ENCODE measurements at places on chromosomes 7 and 10.
A peak's percentile ranks its signal among the peaks of the same experiment; 100 is the strongest.

GRCh38 chr10:5685764-5686240 lies 1.2 kb downstream of the TASOR2 start:
- H3K4me3 ChIP-seq = peak overlapping the region; percentile 91
- H3K36me3 ChIP-seq = peaks cover 49% of the 10 kb centered on the region
- no peaks in the 10 kb centered on the region for H3K27me3 ChIP-seq
- peak overlapping the region; percentile 97 for H3K27ac ChIP-seq
- H3K4me1 ChIP-seq = peaks cover 66% of the 10 kb centered on the region

- H3K27me3 ChIP-seq = no peaks in the 10 kb centered on the region
- DNase-seq = no peak
- H3K27ac ChIP-seq = peak overlapping the region; percentile 55
- H3K4me3 ChIP-seq = peak overlapping the region; percentile 10
- peaks cover 67% of the 10 kb centered on the region for H3K4me1 ChIP-seq
Observed at GRCh38 chr10:69093933-69094332, 6.0 kb downstream of the SRGN start.

DNA sequence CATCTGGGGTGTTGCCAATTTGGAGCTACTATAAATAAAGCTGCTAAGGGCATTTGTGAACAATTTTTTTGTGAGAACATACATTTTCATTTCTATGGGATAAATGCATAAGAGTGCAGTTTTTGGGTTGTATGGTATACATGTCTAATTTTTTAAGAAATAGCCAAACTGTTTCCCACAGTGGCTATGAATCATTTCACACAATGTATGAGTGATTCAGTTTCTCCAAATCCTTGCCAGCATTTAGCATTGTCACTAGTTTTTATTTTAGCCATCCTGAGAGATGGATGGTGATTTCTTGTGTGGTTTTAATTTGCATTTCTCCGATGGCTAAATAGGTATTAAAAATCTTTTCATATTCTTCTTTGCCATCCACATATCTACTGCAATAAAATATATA lies 105.3 kb downstream of the AMPH start:
- no peak overlapping the region for H3K4me3 ChIP-seq
- H3K27me3 ChIP-seq = no peaks in the 10 kb centered on the region
- H3K36me3 ChIP-seq = no peaks in the 10 kb centered on the region
- DNase-seq = no peak

- no peaks in the 10 kb centered on the region for H3K36me3 ChIP-seq
- DNase-seq = no peak
- H3K4me3 ChIP-seq = no peak overlapping the region
- no peak overlapping the region for H3K27ac ChIP-seq
- peaks cover 28% of the 10 kb centered on the region for H3K27me3 ChIP-seq
Observed at GRCh38 chr10:132814469-132814856, 28.5 kb upstream of the NKX6-2 start.

DNA sequence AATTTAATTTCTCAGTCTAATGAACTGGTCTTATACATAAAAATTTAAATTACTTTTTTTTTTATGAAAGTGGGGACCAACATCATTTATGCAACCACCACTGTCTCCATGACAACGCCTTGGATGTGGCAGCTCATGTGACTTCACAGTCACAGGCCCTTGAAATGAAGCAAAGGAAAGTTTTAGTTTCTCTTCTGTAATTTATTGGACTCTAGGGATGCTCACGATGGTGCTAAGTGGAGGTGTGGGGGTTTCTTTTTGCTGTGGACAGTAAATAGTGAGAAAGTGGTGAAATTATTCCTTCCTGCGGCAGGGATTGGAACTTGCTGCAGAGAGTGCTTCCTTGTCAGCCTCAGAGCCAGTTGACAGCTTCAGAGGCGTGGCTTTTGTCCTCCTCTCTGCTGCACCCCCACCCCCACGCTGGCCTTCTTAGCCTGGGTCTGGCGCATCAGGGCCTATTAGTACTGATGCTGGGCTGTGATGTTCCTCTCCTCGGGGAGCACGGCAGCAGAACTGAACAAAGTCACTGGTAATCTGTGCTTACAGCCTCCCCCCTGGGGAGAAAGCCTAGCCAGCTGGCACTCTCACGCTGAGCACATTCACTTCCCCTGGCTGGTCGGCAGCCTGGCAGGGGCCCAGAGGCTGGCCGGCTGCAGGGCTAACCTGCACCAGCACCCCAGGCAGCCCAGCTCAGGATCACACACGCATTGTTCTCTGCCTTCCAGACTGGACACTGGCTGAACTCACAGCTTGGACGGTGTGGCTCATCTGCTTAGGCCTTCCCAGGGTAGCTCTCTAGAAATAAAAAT lies 517.5 kb upstream of the GALNT17 start:
- no peaks in the 10 kb centered on the region for H3K27me3 ChIP-seq
- H3K36me3 ChIP-seq = no peaks in the 10 kb centered on the region
- no peak overlapping the region for H3K27ac ChIP-seq
- H3K4me1 ChIP-seq = no peaks in the 10 kb centered on the region
- DNase-seq = no peak
- no peak overlapping the region for H3K4me3 ChIP-seq

DNA sequence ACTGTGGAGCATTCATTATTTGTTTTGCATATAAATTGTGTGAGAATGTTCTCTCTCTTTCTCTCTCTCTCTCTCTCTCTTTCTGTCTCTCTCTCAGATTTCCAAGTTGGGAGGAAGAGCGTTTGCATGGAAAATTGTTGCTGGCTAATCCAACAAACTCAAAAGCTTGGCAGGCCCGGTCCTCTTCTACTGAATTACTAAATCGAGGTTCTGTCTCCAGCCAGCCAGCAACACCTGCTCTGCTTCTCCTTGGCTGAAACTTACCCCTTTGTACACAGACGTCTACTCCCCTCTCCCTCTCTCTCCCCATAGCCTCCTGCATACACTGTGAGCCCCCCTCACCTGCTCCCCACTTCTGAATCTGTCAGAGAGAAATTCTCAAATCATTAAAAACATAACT lies 996.4 kb upstream of the AUTS2 start:
- H3K27ac ChIP-seq = no peak overlapping the region
- no peak overlapping the region for H3K4me3 ChIP-seq
- DNase-seq = no peak
- H3K27me3 ChIP-seq = no peaks in the 10 kb centered on the region
- H3K4me1 ChIP-seq = no peaks in the 10 kb centered on the region
- H3K36me3 ChIP-seq = no peaks in the 10 kb centered on the region

DNA sequence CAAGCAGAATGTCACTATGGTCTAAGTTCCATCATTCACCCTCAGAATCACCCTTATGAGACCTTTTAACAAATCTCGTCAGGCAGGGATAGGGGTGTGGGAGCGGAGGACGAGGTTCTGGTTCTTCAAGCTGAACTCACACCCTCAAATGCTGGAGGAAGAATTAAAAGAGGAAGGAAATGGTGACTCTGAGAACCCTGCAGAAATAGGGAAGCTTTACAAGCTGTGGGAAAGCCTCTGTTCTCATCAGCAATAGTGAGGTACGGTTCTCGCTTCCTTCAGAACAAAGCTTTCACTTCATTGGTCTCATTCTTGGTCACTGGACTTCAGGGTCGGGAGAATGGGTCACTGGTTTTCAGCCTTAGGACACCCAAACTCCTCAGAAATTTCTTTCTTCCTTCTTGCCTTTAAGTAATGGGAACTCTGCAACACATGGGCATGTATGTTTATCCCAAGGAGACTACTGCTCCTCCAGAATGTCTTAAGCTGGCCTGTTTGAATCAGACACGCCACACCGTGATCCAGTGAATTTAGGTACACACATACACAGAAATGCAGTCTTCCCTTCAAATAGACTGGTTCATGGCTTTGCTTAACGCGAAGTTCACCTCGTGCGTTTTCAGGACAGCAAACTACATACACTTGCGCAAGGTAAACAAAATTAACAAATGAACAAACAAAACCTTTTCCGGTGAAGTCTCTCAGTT lies 226.0 kb downstream of the SFMBT2 start:
- no peaks in the 10 kb centered on the region for H3K27me3 ChIP-seq
- peak overlapping the region; percentile 43 for H3K4me3 ChIP-seq
- peak overlapping the region; percentile 86 for H3K27ac ChIP-seq
- no peak for DNase-seq

GRCh38 chr7:40680657-40681056 lies 545.9 kb downstream of the SUGCT start:
- no peaks in the 10 kb centered on the region for H3K27me3 ChIP-seq
- no peak overlapping the region for H3K27ac ChIP-seq
- H3K4me1 ChIP-seq = no peaks in the 10 kb centered on the region
- no peak for DNase-seq
- no peaks in the 10 kb centered on the region for H3K36me3 ChIP-seq
- H3K4me3 ChIP-seq = no peak overlapping the region
